ENCODE measurements at places on chromosomes 6 and 20.

DNA sequence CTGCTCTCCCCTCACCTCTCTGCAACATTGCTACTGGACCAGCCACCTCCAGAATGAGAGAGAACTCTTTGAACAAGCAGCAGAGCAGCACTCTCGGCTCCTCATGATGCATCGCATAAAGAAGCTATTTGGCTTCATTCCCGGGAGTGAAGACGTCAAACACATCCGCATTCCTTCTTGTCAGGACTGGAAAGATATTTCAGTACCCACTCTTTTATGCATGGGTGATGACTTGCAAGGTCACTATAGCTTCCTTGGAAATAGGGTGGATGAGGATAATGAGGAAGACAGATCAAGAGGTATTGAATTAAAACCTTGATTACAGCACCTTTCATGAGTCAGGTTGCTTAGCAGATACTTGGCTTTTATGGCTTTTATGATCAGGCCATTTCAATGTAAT is 4.3 kb downstream of the CALHM4 start:
- DNase-seq = no peak

GRCh38 chr20:3889489-3890397 is 556 bp downstream of the PANK2 start:
- DNase-seq = peak; percentile 52

GRCh38 chr20:1310506-1311190 is 18.3 kb downstream of the SDCBP2 start:
- DNase-seq = peak; percentile 69

DNA sequence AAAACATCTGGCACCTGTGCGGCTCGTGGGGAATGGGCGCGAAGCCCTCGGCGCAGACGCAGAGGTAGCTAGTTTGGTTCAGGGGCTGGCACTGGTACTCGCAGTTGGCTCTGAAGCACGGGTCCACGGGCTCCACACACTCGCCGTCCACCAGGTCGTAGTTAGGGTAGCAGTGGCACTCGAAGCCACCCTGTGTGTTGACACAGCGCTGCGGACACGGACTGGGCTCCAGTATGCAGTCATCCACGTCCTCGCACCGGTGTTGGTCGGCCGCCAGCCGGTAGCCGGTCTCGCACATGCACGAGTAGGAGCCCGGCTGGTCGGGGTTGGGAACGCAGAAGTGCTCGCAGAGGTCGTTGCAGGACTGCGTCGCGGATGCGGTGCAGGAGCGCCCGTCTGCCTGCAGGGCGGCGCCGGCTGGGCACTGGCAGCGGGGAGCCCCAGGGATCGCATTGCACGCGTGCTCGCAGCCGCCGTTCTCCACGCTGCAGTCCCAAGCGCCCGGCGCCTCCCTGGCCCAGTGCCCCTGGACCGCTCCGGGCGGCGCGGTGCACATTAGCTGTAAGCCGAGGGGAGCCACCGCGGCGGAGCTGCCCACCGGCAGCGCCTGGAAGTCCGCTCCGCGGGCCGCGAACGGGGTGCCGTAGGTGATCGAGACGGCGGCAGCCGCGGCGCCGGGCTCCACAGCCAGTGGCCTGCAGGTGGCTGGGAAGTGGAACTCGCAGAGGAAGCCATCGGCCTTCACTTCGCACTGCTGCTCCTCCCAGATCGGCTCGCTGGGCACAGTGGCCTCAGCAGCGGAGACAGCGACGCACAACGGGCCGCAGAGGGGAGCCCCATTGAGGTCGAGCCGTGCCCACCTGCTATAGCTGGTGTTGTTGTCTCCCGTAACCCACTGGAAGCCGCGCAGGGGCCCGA is 930 bp downstream of the THBD start:
- peak; percentile 74 for DNase-seq

- DNase-seq = no peak
Measured at GRCh38 chr6:165086814-165087213, 222.6 kb downstream of the C6orf118 start.

DNA sequence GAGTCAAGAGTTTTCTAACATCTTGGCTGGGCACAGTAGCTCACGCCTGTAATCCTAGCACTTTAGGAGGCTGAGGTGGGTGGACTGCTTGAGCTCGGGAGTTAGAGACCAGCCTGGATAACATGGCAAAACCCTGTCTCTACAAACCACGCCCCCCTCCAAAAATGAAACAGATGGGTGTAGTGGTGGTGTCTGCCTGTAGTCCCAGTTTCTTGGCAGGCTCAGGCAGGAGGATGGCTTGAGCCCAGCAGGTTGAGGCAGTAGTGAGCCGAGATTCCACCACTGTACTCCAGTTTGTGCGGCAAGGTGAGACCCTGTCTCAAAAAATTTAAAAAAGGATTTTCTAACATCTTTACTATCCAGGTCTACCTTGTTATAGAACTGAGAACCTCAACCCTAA is 22.0 kb downstream of the FAM8A1 start:
- DNase-seq = no peak

DNA sequence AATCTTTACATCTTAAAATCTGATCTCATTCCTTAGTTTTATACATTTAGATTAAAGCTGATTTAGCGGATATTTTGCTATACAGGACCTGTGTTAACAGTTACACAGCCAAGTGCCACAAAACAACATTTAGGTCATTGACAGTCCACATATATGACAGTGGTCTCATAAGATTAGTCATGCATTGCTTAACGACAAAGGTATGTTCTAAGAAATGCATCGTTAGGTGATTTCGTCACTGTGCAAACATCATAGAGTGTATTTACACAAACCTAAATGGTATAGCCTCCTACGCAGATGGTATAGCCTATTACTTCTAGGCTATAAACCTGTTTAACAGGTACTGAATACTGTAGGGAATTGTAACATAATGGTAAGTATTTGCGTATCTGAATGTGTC is 21.6 kb downstream of the ADGRG6 start:
- no peak for DNase-seq

GRCh38 chr20:44908987-44909871 is 631 bp upstream of the PABPC1L start:
- peak; percentile 75 for DNase-seq

- no peak for DNase-seq
Measured at GRCh38 chr6:31349301-31349700, 7.7 kb downstream of the HLA-B start.

DNA sequence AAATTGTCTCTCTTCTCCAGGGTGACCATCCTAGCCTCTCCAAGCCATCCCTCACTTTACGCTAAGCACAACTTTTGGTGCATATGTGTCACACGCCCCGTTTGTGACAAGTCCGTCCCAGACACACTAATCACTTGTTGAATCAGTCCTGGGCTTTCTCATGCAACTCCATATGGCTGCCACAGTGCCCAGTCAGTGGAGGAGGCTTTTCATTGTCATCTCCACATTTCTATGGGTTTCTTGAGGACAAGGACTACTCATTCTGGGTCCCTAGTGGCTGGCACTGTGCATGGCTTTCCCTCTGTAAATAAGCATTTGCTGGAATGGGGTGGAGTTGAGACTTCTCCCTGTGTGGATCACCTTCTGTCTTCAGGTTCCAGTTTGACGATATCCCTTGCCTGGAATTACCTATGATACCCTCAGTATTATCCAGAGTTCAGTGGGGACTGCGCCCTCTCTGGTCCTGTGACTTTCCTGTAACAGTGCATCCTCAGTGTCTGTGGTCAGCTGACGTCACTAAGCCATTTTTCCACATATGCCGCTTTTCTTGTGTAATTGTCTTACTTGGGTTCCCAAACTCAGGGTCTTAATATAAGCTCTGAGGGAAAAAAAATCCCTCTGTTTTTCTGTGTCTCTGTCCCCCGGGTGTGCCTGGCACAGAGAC is 59.8 kb upstream of the MYL9 start:
- no peak for DNase-seq

GRCh38 chr20:38730989-38731737 is 6.9 kb downstream of the SLC32A1 start:
- DNase-seq = peak; percentile 66

GRCh38 chr6:26130581-26131249 is 43.5 kb downstream of the HFE start:
- no peak for DNase-seq

DNA sequence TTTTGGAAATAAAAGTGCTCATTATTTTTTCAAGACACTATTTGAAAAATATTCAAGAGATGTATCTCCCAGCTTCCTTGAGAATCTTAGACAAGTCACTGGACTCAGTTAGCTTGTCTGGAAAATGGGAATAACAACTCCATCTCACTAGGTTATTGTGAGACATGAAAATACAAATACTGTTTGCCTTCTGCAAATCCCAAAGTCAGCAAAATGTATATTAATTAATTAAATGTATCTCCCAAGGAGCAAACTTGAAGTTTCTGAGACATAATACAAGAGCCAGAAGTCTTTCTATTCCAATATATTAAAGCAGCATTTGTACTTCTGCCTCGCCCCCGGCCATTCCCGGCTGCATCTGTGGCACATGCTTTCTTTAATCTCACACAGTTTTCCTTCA is 54.6 kb upstream of the ID4 start:
- DNase-seq = no peak

- no peak for DNase-seq
Measured at GRCh38 chr6:12149944-12150510, 137.9 kb downstream of the HIVEP1 start.

DNA sequence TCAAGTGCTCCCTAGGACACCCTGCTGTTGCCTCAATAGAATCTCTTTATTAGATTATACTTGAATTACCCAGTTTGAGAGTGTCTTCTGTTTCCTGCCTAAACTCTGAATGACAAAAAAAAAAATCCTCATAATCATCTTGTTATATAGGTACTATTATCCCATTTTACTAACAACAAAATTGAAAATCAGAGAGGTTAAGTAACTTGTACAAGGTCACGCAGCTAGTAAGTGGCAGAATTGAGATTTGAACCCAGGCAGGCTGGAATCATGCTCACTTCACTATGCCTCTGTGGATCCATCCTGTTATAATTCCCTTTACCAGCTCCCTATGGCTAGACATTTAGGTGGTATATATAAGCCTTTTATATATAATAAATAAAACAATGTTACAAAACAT is 36.6 kb upstream of the UBR2 start:
- no peak for DNase-seq

- no peak for DNase-seq
Measured at GRCh38 chr6:101116337-101116736, 235.2 kb upstream of the ASCC3 start.

GRCh38 chr6:106637051-106637716 is 7.8 kb downstream of the QRSL1 start:
- DNase-seq = no peak

DNA sequence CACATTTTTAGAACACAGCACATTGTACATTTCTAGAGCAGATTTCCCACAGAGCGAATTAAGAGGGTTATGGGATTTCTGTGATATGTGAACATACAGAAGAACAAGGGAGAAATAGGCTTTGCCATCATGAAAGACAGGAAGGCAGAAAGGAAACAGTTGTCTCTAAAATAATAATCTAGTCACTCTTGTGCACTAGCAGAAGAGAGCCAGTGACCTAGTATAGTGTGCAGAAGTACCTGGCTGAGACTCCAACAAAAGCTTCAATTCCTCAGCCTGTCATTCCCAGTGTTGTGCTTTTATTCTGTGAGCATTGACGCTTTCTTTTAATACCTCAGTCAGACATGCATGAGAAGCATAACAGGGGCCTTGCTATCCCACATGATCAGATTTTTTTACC is 17.8 kb upstream of the DCBLD1 start:
- no peak for DNase-seq

DNA sequence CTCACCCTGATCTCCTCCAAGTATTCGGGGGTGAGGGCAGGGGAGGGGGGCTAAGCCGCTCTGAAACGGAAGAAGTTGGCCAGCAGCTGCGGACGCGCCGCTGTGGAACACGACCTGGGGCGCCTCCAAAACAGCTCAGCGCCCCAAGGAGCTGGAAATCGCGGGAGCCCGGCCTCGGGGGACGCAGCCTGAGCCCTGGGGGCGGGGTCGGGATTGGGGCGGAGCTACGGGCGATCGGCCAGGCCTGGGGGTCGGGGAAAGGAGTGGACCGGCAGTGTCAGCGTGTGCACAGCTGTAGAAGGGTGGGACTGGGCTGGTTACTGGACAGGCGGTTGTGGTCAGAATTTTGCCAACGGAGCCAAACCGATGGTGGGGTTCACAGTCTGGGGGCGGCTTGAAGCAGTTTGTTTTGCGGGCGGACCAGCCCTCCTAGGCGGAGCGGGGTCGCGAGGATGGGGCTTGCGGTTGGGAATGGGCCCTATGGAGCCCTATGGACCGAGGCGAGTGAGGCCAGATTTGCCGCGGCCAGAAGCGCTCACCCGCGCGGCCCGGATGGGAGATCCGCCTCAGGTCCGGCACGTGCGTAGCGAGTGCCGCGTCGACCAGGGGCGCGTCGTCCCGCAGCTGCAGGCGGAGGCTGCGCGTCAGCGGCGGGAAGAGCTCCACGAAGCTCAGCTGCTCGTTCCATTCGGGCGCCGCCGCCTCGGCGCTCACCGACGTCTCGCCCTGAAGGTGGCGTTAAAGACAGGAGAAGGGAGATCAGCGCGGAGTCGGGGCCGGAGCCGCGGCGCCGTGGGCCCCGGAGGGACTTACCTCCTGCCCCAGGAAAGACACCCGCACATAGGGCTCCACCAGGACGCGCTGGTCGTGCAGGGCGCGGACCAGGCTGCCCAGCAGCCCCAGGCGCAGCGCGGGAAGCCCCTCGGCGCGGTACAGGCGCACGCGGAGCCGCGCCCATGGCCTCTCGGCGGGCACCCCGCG is 14.3 kb upstream of the SPAG4 start:
- peak; percentile 59 for DNase-seq

DNA sequence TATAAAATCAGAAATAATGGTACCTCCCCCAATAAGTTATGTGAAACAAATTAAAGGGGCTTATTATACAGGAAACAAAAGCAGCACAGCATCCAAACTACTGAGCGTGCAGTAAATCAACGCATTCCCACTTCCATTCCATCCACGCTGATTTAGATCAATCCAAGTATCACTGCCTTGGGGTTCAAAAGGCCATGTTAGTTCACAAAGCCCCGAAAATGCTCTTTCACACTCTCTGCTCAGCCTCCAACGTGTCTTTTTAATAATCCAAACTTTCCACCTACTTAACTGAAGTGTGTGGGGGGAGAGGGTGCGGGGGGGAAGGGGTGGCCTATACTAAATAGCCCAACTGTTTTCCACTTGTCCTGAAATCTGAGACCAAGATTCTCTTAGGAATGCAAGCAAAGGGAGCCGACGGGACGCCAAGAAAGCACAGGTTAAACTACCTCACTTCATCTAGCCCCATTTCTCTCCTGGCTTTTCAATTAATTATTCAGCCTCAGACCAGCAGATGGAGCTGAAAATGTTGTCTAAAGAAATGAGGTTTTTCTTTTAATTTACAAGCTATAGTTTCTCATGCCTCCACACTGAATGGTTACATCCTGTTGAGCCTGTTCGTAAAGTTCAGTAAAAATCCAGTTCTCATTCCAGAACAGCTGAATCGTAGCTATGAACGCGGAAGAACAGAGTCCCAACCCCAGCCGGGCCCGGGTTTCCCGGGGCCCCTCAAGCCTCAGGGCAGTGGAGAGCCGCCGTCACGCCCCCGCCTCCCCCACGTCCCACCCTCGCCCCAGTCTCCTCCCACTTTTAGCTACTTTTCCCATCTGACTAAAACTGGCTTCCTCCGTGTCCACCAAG is 1.0 kb upstream of the NXT1 start:
- peak; percentile 82 for DNase-seq

Data from Kasumi-1 (cell line).